ENCODE measurements at places on chromosomes 4 and X.

- no peak for DNase-seq
These were observed 43.0 kb downstream of the ADD1 start for GRCh38 chr4:2886622-2887021.

DNA sequence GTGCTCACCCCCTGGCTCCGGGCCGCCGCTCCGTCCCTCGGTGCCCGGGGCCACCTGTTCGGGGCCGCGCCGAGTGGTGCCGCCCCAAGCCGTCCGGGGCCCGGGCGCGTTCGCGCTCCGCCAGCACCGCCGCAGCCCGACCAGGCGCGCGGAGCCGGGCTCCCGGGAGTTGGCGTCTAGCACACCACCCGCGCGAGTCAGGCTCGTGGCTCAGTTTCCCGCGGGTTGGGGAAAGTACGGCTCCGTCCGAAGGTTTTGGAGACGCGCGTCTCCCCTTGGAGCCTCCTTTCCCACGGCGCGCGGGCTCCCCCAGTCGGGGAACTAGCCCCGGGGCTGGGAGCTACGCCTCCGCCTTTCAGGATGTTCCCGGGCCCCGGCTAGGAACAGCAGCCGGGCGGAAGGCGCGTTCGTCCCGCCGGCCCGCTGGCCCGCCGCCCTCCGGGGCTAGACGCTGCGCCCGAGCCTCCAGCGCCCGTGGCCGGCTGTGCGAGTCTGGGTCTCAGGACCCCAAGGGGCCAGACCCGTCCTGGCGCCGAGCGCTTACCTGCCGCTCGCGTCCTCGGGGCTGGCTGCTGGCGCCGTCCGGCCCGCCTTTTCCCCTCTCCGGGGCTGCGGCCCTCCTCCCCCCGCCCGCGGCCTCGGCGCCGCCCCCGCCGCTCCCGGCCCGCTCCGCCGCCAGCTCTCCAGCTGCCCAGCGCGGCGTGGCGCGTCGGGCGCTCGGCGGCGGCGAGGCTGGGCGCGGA is at the start of gene ADGRG2:
ADGRG2 (minus strand) TSS at position 571 of the 743 bp plus-strand sequence. CDS start 53,634 bp downstream, outside the sequence.
- no peak for DNase-seq

DNA sequence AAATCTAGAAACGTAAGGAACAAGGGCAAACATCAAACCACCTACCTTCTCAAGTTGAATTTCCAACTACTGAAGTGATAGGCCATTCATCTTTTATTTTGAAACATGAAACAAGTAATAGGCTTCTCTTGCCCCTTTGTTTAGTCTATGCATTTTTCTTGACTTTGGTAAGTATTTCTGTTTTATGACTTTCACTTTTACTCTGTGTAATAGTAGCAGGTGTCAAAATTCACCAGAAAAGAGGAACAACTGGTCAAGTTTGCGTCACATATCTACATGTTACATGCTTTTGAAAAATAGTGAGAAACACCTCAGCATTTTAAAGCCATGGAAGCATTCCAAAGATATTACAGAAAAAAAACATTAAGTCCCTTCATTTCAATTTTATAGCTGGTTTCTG is 157.1 kb upstream of the FTHL17 start:
- no peak for DNase-seq

- no peak for DNase-seq
These were observed 40.2 kb downstream of the ACTRT1 start for GRCh38 chrX:128012015-128012414.

GRCh38 chr4:21102667-21103066 is 402.4 kb downstream of the PACRGL start:
- no peak for DNase-seq

GRCh38 chr4:183571350-183571941 is 66.6 kb downstream of the ING2 start:
- no peak for DNase-seq

Data from activated T-cell treated with anti-CD3 and anti-CD28 coated beads, Interleukin-2, amount 50 U/mL, for 24 hours (primary cell).